Activated CD8-positive, alpha-beta memory T cell treated with anti-CD3 and anti-CD28 coated beads for 1 hour (primary cell): ENCODE measurements at places on chromosomes 7 and 10.

DNA sequence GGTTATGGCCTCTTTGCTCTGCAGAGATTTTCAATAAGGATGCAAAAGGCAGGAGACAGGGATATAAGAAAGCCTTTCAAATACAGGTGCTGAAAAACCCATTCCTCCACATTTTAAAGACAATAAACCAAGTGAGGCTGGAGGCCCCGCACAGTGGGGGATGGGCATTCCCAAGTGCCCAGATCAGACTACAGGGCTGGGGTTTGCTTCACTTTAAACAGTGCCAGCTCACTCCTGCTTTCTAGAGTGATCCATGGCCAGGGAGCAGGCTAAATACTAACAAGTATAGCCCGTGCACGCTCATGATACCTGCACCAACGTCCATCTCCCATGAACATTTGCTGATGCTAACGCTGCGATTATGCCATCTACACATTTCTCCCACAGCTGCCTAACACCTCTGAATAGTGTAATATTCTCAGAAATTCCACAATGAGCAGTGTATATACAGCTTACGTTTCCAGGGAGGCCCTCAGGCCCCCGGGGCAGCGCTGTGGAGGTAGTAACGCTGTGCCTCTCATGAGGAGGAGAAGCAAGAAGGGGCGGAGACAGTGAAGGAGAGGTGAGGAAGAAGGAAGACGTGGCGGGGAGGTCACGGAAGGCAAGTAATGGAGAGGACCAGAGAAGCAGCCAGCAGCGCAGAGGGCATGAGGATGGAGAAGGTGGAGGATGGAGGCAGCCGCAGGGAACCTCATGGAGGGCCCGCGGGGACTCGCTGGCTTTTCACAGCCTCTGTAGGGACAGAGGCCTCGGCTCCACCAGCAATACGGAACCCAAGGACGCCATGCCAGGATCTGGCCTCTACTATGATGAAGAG lies 141.7 kb downstream of the USP6NL start:
- no peak for DNase-seq

GRCh38 chr10:1036341-1036791 lies 10.7 kb upstream of the IDI2 start:
- DNase-seq: no peak

- no peak for DNase-seq
These were observed 266.3 kb downstream of the BICC1 start for GRCh38 chr10:58778966-58779365.

DNA sequence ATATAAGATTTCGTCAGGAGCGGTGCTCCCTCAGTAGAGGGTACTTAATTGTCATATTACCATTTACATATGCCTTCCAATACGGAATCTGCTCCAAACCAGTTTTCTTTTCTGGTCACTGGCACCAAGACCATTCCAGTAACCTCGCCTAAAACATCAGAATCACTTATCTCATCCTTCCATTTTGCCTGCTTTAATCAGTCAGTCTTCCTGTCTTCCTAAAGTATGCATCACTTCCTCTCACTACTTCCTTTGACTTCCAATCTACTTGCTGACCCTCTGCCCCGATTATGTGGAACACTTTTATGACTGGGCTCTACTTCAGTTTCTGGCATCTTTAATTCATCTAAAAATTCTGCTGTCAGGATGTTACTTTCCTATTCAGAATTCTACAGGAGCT lies 33.5 kb downstream of the CUL2 start:
- no peak for DNase-seq

DNA sequence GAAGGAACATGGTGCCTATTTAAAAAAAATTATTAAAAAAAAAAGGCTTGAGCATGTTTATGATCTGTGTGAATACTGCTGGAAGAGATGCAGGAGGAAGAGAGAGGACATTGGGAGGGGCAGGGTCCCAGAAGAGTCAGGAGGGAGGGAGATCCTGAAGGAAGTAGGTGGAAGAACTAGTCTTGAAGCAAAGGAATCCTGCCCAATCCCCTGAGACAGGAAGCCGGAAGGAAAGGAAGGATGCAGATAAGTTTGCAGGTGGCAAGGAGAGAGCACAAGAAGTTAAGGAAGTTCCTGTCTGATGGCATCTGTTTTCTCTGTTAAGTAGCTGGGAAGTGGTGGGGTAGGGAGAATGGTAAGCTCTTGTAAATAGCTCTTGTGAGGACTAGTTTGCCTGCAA lies 318.5 kb downstream of the DOCK4 start:
- no peak for DNase-seq
